NCI-H460 (cell line): ENCODE measurements at places on chromosomes 6 and 20.
A peak's percentile ranks its signal among the peaks of the same experiment; 100 is the strongest.

DNA sequence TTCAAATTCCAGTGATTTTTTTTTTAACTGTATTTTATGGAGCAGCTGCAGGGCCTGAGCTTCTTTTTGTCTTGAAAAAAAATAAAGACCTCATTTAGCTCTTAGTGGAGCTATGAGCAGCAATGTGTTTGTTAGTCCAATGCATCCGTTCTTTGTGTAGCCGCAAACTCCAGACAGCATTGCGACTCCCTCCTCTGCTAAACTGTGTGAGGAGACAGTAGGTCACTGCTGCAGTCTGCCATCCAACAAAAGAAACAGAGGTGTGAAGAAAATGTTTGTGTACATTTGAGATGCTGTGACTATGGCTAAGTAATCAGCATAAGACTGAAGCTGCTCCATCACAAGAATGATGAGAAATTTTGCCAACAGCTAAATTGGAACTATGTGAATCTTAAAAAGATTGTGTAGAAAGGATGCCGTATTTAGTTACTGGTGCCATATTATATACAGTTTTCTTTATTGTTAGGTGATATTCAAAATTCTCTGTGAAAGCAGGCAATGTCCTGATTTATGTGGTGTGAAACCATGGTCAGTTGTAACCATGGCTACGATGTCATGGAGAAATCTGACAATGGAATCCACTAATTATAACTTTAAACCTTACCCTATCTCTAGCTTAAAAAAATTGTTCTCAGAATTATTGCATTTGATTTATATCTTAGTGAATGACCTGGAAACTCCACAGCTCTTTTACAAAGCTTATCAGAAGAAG is 428.8 kb upstream of the EPHA7 start:
- DNase-seq: no peak

DNA sequence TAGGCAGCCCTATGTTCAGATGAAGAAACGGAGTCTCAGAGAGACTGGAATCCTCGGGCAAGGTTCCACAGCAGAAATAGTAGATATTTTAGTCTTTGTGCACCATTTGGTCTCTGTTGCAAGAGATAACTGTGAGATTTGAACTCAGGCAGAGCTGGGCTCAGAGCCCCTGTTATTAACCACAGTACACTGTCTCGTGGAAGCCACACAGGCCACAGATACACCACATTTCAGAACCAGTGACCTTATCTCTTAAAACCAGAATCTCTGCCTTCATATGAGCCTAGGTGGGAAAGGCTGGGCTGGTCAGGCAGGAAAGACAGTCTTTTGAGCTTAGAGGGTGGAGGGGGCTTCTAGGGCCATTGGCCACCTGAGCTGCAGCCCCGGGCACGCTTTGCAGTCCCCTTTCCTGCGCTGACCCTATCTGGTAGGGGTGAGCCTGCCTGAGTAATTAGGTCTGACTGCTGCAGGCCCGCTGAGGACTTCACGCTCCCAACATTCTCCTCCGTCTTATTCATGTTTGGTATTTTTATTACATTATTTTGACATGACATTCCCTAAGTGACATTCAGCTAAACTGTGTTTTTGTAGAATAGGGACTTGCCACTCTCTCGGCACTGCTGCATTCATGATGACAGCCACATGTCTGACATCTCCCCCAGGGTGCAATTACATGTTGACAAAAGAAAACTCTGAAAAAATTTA is 71.1 kb downstream of the KCNB1 start:
- no peak for DNase-seq

GRCh38 chr6:579339-579738 is 77.6 kb downstream of the HUS1B start:
- peak; percentile 15 for DNase-seq

DNA sequence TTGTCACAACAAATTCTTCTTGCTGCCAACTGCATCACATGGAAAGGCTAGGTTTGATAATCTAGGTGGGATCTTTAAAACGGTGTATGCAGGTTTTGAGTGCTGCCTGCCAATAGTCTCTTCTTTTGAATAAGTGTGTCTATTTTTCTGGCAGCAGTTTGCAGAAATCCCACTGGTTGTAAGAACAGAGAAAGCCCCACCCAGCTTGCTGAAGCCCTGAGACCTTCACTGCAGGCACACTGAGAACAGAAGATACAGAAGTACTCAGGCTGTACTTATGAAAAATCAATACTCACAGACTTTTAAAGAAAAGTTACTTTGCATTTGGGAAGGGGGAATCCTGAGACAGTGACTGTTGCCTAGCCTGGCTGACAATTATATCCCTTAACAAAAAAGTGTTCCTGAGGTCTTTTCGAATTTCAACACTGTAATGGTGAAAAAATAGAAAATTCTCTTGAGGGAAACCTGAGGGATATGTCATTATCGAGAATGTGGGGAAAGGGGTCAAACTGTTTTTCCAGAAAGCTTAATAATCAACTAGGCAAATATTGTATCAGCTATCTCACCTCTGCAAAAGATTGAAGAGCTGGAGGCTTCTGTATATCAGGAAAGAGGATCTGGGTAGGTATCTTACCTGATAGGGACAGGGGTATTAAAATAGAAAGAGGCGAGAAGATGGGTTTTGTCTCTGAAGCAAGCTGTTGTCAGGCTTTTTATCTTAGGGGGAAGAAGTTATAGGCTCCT is 199.9 kb downstream of the LRFN2 start:
- no peak for DNase-seq

DNA sequence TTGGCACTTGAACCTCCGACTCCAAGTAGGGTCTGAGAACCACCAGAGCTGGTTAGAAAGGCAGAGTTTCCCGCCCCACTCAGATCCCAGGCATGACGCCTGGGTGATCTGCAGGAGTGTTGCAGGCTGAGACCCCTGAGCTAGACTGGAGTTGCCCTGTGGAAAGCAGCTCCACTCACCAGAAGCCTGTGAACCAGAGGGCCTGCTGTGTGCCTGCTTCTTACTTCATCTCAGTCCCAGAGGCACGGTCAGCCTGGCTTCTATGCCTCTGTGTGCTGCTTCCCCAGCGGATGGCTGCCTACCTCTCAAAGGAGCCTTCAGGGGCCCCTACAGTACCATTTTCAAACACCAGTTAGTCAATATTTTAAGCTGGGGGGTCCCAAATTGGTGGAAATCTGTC is 15.6 kb upstream of the CCN6 start:
- DNase-seq: no peak

DNA sequence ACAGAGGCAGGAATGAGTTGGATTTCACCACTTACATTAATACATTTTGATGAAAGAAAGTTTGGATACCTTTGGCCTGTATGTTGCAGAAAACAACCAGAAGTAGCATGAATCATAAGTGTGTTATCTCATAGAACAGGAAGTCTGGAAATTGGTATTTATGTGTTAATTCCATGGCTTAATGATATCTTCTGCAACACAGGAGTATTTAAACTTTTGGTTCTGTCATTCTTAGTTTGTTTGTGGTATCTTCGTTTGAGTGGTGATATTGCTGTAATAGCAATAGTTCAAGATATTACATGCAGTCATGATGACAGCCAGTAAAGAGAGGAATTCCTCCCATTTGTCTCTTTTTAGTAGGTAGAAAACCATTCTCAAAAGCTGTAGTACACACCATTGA is 177.3 kb downstream of the CDKAL1 start:
- DNase-seq: no peak

- DNase-seq: no peak
Measured at GRCh38 chr6:121338366-121338765, 4.1 kb upstream of the TBC1D32 start.

DNA sequence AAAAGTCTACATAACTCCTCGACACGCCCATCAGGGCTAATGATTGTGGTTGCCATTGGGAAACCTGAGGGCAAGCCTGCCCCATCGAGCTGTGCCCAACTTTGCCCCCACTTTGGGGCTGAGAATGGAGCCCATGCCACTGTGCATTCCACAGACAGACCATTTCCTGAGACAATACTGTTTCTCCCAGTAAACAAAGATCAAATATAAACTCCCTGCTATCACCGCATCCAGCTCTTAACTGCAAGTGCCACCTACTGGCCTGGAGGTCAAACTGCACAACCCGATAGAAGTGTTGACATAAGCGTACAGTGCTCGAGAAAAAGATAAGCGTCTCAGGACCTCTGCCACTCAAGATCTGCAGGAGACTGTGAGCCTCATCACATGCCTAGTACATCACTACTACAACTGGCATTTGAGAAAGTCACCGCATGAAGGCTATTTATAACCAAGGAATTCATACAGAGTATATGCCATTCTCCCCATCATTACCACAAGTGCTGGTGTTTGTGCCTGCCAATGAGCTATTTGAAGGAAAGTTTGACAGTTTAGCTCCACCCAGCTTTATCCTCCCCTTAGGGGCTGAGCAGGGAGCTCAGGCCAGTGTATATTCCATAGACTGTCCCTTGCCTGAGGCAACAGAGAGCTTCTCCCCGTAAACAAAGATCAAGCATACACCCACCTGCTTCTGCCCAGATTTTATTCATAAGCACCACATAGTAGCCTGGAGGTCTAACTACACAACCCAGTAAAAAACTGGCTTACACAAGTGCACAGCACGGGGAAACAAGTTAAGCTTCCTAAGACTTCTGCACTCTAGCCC is 4.5 kb upstream of the DEFB126 start:
- peak; percentile 22 for DNase-seq
